ENCODE measurements at places on chromosomes 2 and 18.

- DNase-seq: no peak
Measured at GRCh38 chr18:2792395-2792794, 54.4 kb upstream of the EMILIN2 start.

DNA sequence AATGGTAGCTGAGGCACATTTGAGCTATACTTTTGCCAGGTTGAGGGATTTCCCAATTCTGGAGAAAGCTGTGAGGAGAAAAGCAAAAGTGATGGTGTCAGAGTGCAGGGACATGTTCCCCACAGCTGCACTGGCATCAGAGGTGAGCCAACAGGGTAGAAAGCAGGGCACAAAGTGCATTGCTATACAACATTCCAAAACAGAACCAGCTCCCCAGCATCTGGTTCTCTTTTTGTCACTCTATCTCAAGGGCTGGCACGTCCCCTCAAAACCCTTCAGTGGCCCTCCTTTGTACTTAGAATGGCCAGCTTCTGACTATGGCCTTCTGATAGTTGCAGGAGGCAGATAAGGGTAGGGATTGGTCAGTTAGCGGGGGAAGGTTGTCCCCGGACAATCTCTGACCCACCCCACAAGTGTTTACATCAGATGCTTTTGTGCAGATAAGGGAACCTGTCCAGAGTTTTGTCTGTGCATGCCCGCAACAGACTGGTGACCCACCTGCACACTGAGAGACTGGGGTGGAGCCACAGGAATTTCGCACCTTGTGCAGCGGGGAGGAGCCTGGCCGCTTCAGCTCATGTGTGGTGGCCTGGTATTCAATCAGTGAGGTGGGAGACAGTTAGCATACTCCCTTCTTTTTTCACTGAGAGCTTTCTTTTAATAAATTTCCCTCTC lies 31.0 kb upstream of the TMEM17 start:
- no peak for DNase-seq

- no peak for DNase-seq
Measured at GRCh38 chr2:3747032-3747654, 43.8 kb downstream of the DCDC2C start.

DNA sequence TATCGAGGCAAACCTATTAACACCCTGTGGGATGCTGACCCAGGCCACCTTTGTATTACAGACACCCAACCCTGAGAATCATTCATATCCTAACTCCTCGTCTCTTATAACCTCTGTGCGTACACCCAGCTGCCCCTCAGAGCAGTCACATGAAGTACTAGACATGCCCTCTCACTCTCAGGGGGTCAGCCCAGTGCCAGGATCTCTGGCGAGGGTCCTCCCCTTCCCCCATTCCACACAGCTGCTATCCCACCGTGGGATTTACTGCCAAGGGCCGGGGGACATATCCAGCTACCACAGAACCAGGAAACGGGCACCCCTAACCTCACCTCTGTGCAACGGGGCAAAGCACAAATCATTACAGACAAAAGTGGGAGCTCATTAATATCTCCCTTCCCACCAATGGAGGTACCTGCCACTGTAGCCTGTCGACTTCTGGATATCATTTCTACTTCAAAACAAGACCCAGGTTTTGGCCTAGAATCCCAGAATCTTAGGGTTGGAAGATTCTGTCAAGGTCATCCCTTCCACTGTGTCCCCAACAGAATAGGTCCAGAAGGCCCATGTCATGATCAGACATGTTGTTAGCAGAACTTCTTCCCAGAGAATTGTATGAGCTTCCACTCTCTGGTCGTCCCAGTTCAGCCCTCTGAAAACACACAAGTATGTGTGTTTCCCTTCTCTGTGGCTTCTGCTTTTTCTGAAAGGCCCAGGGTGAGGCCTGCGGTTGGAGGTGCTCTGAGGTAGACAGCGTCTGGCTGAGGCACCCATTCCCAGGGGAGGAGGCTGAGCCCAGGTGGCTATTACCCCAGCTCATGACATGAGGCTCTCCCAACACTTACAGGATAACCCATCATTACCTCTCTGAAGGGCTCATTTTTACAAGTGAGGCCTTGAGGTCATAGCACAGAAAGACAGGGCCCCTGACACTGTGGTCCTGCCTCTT lies 1.7 kb downstream of the TMBIM1 start:
- peak; percentile 75 for DNase-seq
